ENCODE measurements at places on chromosomes 16 and 17. TPM values are rescaled to one million over a fixed set of nuclear protein-coding genes. Genes with fewer than 3 reads are reported as not detected.

DNA sequence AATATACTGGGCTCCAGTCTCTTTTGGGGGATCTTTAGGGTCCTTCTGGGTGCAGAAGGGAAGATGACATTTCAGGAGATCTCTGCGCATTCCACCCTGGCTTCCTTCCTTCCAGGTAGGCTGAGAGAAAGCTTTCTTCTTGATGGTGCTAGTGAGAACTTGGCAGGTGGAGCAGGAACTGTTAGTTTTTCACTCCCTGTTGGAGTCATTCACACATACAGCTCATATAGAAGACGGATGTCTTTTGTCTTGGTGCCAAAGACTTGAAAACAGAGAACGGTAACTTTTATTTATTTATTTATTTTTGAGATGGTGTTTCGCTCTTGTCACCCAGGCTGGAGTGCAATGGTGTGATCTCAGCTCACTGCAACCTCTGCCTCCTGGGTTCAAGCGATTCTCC, 43.9 kb downstream of the PITPNC1 start:
- no peak for DNase-seq

DNA sequence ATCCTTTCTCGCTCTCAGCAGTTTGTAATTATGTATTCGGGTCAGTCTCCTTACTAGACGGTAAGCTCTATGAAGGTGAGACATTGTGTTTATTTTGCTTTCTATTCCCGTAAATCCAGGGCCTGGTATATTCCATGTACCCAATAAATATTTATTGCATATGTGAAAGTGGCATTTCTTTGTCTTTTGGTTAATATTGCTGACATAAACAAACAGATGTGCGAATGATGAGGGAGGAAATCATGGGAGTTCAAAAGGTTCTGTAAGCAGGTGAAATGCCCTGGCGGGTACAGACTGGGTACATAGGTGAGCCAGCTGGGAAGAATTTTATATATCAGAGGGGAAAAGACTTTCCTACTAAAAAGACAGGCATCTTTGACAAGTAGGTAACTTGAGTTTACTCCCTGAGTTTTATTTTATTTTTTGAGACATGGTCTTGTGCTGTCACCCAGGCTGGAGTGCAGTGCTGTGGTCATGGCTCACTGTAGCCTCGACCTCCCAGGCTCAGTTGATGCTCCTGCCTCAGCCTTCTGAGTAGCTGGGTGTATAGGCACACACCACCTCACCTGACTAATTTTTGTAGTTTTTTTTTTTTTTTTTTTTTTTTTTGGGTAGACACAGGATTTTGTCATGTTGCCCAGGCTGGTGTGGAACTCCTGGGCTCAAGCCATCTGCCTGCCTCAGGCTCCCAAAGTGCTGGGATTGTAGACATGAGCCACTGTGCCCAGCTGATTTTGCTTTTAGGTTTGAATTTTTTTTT, 5.7 kb upstream of the METTL9 start:
- DNase-seq, result no peak

Gene PRR15L
- not detected for total RNA-seq

Gene ATP6V0A1
- total RNA-seq, result 84.1 TPM

GRCh38 chr17:67902511-67903231, 77.4 kb downstream of the BPTF start:
- DNase-seq, result no peak

DNA sequence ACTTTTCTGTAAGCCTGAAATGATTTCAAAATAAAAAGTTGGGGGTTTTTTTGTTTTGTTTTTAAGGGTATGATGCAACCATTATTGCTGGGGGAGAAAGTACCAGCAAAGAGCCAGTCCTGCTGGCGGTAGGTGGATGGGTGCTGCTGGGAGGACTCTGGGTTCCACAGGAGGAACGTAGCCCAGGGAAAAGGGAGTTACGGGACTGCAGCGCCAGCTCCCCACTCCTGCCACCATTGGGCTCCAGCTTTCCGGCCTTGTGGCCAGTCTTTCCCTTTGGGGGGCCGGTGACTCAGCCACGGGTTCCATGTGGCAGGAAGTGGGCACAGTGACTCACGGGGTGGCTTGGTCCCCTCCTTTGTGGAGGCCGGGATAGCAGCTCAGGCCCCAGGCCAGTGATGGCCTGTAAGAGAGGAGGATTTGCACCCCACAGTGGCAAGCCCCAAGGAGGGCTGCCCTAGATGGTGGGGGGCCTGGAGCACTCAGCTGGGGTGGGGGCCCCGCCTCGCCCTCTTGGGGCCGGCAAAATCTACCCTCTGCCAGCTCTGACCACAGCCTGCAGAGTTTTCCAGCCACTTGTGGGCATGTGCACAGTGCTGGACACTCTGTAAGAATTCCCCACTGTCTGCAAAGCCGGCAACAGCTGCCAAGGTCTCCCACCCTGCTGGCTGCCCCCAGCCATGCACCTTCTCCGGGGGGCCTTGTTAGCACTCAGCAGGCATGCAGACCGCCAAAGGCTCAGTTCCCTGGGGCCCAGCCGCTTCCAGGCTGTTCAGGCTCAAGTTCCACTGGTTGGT, 30.4 kb downstream of the SOCS3 start:
- DNase-seq, result no peak

GRCh38 chr17:16987066-16987829, 15.3 kb upstream of the TNFRSF13B start:
- DNase-seq, result peak; percentile 67

DNA sequence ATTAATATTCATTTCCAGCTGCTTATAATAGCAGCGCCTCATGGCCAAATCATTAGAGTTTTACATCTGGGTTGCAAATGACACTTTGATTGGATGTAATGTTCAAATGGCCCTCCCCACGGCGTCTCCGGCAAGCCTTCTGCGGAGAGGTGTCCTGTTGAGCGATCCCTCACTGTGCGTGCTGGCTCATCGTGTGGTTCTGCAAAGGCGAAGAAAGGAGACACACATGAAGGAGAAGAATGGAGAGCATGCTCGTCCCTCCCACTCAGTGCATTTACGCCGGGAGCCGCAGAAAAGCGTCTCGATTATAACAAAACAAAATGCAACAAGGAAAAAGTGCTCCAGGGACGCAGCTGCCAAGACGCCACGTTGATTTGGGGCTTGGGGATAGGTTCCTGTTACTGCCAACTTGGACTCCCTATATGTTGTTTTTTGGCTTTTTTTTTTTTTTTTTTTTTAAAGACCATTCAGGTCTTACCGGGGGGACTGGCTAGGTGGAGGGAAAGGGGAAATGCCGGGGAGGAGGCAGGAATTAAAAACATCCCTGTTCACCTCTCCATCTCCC, 117.6 kb downstream of the C16orf78 start:
- peak; percentile 83 for DNase-seq

DNA sequence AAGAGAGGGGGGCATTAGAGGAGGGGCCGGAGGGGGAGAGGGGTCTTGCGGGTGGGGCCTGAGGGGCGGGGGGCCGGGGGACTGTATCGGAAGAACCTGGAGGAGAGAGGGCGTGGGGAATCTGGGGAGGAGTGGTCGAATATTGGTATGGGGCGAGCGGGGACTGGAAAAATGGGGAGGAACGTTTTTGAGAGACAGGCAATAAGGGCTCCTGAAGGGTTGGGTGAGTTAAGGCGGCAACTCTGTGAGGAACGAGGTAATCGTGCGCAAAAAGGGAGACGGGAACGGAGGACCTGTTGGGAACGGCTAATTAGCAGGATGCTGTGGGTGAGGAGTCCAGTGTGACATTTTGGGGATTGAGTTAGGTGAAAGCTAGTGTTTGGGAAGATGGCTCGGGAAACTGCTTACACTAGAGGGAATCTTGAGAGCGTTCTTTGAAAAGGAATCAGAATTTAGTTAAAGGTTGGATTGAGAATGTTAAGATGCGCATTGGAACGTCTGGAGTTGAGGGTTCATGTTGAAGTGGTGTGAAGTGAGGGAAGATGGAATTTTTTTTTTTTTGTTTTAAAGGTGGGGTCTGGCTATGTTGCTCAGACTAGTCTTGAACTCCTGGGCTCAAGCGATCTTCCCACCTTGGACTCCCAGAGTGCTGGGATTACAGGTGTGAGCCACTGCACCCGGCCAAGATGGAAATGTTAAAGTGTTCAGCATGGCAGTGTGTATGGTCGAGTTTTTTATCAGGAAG, 662 bp downstream of the WIPF2 start:
- DNase-seq, result no peak

Gene MON1B
- total RNA-seq, result 43.9 TPM

DNA sequence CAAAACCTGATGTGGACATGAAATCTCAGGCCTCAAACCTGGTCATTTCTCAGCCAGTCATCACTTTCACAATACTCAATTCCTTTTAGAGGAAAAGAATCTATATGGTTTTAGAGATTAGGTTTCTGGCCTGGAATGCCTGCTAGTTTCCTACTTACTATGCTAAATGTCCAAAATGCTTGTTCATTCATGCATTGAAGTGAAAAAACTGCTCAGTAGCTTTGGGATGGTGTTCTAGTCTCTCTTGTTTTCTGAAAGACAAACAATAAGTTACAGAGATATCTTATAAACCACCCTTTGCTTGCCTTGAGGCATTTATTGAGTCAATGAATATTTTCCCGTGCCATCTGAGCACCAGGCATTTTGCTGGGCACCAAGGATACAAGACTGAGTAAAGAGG, 1146.5 kb upstream of the GOT2 start:
- DNase-seq, result no peak

- no peak for DNase-seq
Measured at GRCh38 chr17:17320188-17320910, 17.2 kb downstream of the NT5M start.

Gene SCIMP
- total RNA-seq, result 7.6 TPM

- no peak for DNase-seq
Measured at GRCh38 chr17:60416368-60416925, 5.8 kb upstream of the CHCT1 start.

Gene KRTAP9-8
- total RNA-seq, result not detected

- DNase-seq, result no peak
Measured at GRCh38 chr17:2054512-2055291, at the start of gene HIC1. TSS of gene HIC1 (plus strand) at chr17:2055103. CDS start at chr17:2056691, 1,588 bp downstream.

DNA sequence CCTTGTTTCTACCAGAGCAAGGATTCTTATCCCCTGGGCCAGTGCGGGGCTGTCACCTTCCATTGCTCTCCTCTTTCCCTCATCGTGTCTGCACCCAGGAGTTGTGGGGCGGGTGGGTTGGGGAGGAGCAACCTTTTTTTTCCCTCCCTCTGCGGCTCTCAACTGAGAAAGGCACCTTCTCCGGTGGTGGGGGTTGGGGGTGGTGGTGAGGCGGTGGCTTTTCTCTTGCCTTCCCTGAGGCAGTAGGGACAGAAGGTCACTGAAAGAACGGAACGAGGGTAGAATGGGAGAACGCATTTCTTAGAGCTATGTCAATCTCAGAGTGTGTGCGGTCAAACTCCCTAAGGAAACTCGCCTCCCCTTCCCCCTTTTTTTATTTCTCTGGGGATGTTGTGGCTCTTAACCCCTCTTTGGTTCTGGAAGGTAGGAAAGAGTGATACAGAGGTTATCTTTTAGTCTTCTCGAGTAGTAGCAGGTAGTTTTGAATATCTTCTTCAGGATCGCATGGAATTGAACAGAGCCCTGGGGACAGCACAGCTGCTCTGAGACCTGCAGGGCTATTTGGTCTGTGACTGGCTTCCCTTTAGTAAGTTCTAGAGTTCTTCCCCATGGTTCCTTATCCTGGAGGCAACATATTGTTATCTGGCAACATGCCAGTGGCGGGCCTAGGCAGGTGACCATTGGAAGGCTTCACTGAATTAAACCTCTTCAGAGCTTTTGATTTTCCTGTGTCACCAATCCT, 994 bp downstream of the CLTC start:
- no peak for DNase-seq

DNA sequence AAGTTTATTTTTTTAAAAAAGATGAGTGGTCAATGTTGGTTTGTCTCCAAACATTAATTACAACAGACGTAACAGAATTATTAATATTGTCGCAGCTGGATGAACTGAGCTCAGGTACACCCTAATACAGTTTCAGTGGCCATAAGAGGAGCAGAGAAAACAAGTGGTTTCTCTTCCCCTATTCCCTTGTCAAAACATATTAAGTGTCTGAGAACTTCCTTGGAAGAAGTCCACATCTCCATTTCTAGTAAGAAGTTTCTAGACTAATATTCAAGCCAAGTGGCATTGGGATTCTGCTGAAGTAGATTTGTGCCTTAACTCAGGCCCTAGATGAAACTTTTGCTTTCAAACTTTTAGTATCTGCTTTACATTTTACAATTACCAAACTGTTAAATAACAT, 47.7 kb downstream of the GNA13 start:
- DNase-seq, result no peak

DNA sequence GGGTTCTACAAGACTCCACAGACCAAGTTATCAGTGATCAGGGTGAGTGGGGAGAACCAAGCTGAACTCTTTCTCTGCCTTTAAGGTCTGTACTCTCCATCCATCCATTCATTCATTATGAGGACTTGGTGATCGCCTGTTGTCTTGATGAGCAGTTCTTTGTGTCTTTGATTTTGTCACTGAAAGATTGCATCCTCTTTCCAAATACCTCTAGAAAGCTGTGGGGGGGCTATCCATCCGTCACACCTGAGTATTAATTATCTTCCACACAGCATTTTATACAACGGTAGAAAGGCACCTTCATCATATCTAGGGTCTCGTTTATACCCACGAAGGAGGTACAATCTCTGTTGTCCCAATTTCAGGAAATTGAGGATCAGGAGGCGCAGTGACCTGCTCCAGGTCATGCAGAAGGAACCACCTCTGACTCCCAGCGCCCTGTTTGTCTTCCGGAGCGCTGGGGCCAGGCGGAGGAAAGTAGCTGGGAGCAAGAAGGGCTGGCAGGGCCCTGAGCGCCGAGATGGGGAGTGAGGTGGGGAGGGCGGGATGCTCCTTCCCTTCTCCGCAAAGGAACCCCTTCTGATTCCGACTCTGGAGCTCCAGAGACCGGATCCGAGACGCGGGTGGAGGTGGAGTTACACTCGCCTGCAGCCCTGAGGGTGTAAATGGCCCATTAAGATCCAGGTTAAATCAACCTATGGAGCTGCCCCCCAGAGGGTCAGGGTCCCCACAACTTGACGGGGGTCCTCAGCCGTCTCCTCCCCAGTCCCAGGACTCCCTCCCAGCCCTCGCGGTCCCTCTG, 605 bp upstream of the ABAT start:
- DNase-seq, result no peak

GRCh38 chr16:19073344-19073743, 5.9 kb downstream of the COQ7 start:
- no peak for DNase-seq

DNA sequence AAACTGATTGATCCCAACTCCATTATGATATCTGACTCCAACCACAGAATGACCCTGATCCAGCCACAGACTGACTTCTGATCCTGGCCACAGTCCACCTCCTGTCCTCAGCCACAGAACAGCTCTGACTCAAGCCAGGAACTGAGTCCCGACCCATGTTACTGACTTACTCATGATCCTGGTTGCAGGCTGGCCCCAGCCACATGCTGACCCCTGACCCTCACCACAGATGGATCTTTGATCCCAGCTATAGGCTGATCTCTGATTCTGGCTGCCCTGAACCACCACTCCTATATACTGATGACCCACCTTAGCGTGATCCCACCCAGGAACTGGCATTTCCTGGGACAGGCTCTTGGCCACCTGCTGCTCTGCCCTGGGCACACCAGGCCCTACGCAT, 32.2 kb upstream of the IL21R start:
- no peak for DNase-seq

- DNase-seq, result no peak
Measured at GRCh38 chr17:5838661-5839300, 231.4 kb upstream of the WSCD1 start.

- DNase-seq, result no peak
Measured at GRCh38 chr16:87044829-87045228, 272.4 kb downstream of the C16orf95 start.

Gene FOXC2
- 0.42 TPM for total RNA-seq
